ENCODE measurements at places on chromosomes 12 and 14.
A peak's percentile ranks its signal among the peaks of the same experiment; 100 is the strongest.

GRCh38 chr12:4301932-4302501 is 19.0 kb upstream of the TIGAR start:
- DNase-seq: no peak

DNA sequence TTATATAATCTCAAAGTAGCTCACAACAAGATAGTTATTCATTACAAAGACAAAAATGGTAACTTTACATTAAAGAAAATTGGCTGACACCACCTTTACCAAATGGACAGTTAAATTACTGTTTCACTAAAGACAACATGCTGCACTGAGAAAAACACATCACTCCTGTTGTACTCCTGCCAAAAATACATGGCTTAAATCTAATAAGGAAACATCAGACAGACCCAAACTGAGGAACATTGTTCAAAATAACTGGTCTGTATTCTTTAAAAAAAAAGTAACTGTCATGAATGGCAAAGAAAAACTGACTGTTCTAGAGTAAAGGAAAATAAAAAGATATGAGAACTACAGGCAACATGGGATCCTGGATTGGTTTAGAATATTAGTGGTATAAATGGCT is 151.3 kb upstream of the DCN start:
- no peak for DNase-seq

- no peak for DNase-seq
These were observed 186.5 kb upstream of the HMGA2 start for GRCh38 chr12:65637774-65638173.

GRCh38 chr12:53059434-53060063 is 9.7 kb downstream of the TNS2 start:
- no peak for DNase-seq

DNA sequence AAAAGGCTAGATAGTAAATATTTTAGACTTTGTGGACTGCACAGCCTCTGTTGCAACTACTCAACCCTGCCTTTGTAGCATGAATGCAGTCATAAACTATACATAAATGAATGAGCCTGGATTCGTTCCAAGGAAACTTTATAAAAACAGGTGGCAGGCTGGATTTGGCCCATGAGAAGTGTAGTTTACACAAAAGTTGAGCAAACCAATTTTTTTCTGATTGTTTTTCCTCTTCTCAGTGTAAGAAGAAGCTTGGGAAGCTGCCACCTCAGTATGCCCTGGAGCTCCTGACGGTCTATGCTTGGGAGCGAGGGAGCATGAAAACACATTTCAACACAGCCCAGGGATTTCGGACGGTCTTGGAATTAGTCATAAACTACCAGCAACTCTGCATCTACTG is 9.5 kb downstream of the OAS1 start:
- DNase-seq: no peak

DNA sequence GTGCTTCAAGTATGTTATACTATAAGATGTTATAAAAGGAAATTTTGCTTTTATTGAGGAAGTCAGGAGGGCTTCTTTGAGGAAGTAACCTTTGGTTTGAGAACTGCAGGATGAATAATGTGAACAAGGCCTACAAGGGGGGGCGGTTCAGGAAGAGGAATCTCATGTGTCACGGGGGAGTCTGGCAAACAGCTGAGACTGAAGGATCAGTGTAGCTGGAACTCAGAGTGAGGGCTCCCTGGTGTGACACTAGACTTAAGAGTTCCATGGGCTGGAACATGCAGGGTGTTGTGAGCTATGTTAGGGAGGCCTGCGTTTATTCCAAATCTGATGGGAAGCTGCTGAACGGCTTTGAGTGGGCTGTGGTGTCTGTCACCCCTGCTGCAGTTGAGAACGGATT is 62.3 kb downstream of the UNC79 start:
- no peak for DNase-seq

DNA sequence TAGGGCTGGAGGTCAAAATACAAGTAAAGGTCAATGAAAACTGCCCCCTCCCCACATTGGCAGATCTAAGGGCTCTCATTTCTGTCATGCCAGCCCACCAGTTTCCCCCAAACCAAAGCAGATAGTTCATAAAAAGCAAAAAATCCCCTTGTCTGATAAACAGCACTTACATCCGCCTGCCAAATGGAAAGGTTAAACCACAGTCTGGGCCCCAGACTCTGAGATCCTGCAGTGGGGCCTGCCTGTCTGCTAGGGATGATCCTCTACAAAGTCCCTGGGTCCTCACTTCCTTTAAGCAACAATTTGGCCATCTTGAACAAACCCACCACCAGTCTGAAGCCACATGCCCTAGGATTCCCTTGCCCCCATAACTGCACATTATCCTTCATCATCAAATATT is 9.7 kb upstream of the RPS26 start:
- DNase-seq: no peak

DNA sequence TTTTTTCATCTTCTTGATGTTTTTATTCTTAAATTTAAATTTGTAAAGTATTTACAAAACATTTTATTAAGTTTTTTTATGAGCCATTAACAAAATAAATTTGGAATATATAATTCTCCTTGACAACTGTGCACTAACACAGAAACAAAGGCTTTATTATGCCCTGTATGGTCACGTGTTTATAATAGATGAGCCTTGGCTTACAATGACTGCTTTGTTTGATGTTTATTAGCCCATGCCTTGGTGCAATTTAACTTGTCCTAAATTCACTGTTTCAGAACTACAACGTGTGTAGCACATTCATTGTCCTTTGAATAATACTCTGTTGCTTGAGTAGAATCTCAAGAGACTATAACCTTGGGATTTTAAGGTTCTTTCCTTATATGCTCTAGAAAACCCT is 59.8 kb downstream of the CNTN1 start:
- DNase-seq: no peak

DNA sequence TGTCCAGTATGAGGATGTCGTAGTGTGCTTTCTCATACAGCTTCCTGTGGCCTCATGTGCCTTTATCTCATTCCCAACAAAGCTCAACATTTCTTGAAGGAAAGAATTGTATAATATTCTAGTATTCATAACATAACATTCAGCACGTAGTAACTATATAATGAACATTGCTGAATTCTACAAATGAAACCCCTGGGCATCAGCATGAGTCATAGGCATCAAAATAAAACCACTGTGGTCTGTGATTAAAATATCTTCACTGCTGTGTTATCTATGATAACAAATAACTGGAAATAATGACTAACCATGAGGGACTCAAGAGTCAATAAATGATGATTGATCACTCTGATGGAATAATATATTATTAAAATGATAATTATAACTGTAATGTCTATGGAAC is 255.2 kb downstream of the EMP1 start:
- no peak for DNase-seq

- peak; percentile 50 for DNase-seq
These were observed 841 bp downstream of the CALM1 start for GRCh38 chr14:90397425-90398314.

GRCh38 chr14:95507701-95508103 is 8.7 kb downstream of the SYNE3 start:
- no peak for DNase-seq

- DNase-seq: no peak
These were observed 45.1 kb downstream of the FLRT2 start for GRCh38 chr14:85574853-85575616.

DNA sequence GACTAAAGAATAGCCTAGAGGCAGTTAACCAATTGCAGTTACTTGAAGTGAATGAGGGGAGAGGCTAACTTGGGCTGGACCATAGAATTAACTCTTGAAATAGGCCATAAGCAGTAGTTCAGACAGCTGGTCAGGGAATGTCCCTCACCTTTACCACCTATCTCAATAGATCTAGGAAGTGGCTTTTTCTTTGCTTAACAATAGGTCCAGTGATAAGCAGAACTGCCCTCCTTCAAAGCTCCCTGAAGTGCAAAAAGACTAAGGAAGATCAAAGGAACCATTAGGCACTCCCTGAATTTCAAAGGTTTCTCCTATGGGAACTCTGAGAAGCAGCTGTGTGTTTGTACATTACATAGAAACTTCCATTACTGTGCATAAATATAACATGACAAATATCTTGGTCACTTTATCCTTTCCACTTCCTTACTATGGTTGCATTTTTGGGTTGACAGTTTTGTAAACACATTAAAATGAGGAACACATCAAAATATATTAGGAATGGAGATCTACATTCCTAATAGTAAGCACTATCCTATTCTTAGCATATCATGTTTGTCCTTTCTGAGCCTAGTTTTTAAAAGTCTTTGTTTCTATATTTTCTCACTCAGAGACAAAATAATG is 7.2 kb upstream of the NAA30 start:
- DNase-seq: no peak

DNA sequence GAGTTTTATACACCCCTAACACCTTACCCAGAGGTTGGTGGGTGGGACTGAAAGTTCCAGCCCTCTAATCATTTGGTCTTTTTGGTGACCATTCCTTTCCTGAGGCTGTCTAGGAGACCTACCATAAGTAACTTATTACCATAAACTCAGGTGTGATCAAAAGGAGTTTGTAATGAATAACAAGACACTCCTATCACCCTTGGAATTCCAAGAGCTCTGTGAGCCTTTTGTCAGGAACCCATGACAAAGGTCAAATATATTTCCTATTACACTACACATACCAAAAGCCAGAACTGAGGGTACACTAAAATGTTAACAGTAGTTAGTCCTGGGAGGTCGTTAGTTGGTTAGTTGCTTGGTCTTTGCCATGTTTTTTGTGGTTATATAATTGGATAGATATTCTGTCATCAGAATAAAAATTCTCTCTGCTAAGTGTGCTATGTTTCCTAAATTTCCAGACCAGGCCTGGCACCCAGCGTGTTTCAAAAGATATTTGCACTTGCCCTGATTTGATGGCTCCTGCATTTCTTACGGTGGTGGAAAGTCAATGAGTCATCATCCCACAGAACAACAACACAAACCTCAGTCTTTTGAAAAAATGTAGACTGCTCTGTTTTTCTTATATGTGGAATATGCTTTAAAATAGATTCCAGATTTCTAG is 27.0 kb upstream of the AKAP5 start:
- DNase-seq: no peak

- DNase-seq: peak; percentile 20
These were observed 260.3 kb upstream of the E2F7 start for GRCh38 chr12:77325511-77326236.

DNA sequence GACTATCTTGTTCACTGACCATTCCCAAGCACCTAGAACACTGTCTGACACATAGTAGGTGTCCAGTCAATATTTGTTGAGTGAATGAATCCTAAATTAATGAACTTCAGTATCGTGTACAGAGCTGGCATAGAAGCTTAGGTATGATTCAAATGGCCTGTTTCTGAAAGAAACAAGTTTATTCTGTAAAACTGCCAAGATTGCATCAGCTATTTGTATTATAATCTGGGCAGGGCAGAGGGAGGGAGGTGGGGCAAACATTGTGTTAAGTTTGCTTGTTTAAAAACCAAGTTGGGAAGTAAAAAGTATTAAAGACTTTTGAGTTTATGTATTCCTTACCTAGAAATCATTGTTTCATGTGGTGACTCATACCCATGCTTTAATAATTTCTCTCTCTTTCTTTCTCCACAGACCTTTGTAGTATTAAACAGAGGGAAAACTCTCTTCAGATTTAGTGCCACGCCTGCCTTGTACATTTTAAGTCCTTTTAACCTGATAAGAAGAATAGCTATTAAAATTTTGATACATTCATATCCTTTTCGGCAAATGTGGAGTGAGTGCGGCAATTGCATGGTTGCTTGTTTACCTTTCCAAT is 92.8 kb downstream of the SCN8A start:
- DNase-seq: no peak

DNA sequence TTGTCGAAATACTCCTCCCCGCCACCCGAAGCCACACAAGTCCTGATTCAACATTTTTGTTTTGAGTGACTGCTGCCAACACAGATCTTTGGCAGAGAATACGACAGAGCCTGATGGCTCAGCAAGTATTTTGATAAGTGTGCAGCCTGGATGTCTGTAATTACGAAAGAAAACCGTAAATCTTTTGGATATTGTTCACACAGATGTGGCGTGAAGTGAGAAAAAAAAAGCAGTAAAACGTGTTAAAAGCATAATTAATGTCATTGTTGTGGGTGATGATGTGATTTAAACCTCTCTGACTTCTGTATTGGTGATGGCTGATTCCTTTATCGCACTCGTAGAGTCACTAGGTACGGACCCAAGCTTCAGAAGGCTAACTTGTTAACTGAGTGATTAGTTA is 98.7 kb downstream of the PHETA1 start:
- DNase-seq: no peak

- no peak for DNase-seq
These were observed 36.0 kb downstream of the SPTLC2 start for GRCh38 chr14:77580477-77580876.

DNA sequence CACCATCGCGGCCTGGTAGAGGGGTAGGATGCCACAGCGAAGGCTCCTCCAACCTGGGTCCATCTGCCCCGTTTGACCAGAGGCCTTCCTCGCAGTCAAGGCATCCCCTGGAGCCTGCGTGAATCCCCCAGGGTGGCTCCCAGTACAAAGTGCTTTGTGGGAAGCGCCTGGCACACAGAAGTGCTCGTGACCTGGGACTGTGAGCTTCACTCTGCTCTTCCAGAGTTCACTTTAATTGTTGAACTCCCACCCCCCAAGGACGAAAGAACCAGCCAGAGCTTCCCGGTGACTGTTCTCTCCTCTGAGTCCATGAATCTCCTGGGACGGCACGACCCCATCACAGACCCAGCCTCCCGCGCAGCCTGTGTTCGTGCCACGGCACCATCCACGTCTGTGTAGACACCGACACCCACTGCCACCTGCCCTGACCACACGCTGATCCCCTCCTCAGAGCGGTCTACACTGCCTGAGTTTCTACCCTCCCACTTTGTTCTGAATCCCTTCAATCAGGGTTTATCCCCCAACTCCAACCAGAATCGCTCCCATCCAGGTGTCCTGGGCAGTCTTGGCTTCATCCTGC is 15.9 kb downstream of the P2RX2 start:
- no peak for DNase-seq

DNA sequence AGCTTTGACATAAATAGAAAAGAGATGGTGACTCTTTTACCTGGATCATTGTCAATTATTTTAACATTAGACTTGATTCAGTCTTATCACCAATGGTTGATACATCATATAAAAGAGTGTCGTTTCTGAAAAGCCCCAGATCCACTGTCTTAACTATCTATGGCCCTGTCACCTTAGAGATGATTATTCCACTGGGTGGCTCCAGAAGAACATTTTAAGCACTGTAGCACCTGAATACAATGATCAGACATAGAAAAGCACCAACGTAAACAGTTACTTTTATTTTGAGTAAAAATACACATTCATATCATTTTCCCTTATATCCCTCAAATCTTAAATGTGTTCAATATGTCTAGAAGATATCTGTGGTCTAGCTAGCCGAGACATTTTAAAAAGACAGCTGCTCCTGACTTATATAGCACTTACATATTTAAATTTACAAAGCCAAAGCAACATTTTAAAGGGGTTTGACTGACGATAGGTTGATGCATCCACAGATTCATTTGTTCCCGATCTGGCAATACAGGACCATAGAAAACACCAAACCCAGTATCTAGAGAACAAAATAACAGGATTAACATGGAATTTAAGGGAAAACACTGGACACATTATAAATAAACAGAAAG is 32.9 kb downstream of the TSPAN8 start:
- DNase-seq: no peak

All from uterus (tissue), 4 donors.